Right lung (tissue), 10 donors: ENCODE measurements at places on chromosomes 12 and 14. TPM values are rescaled to one million over a fixed set of nuclear protein-coding genes. Genes with fewer than 3 reads are reported as not detected.

Gene C12orf50
- 0.61 TPM for polyA plus RNA-seq

Gene ART4
- polyA plus RNA-seq = 0.14 TPM

Gene OTX2
- not detected for polyA plus RNA-seq

Gene SLC8A3
- 23.7 TPM for polyA plus RNA-seq

- DNase-seq = no peak
Measured at GRCh38 chr12:62750941-62751809, 183.8 kb downstream of the PPM1H start.

Gene LAG3
- polyA plus RNA-seq = 1.7 TPM

GRCh38 chr14:71701990-71702389 lies 230.2 kb upstream of the RGS6 start:
- no peak for DNase-seq

GRCh38 chr12:131862600-131862993 lies 31.8 kb upstream of the ULK1 start:
- DNase-seq = no peak

GRCh38 chr12:53045696-53046045 lies 4.2 kb upstream of the TNS2 start:
- no peak for DNase-seq

Gene MYG1
- polyA plus RNA-seq = 42.1 TPM
